ENCODE measurements at places on chromosomes 6 and 20.

DNA sequence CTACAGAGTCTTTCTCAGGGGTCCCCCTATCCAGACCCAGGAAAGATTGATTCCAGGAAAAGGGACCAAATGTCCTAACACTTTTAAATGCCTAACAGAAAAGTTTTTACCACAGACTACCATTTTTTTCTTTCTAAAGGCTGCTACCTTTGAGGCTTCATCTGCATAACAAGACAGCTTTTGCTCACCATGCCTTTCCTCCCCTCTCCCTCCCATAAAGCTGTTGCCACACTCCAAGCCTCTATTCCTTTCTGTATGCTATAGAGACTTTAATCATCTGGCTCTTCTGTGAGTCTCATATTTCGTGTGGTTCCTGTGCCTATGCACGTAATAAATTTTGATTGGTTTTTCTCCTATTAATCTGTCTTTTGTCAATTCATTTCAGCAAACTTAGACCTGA lies 26.0 kb upstream of the LIN28B start:
- no peak for DNase-seq

DNA sequence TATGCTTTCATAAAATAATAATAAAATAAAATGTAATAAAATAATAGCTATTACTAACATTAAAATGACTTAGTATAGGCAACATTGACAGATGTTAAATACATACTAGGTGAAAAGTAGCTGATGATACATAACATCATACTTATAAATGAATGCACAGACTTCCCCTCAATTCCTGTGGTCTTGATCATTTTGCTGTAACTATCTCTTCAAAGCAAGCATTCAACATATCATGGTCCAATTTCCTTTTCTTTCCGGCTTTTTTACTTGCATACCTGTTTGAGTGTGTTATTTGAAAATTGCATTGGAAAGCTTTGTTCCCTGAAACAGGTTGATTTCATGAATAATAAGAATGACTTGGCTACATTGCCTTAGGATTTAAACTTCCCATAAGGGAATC lies 309.3 kb downstream of the HDGFL1 start:
- no peak for DNase-seq

DNA sequence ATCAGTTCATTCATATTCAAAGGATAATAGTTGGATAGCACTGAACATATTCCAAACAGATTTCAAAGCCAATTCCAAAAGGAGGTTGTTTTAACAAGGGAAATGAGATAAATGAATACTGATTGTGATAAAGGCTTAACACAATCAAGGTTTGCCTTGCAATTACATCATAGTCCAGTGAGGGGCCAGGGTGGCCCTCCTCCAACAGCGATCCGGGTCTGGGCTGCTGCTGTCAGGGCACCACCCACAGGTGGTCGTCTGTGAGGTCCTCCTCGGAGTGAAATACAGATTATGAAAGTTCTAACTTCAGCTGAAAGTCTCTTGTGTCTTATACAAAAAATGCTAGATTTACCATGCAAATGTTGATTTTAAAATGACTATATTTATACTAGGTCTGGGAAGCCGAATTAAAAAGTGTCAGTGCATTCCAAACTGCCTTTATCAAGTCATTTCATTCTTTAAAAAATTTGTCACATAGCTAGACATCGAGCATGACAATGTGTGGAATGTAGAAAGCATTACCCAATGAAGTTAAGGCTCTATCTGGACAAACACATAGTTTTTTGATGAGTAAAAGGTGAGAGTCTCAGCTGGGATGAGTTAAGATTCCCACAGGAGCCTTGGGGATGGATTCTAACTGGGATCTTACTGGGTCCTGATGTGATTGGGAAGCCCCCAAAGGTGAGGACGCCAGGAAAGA lies 65.9 kb upstream of the SLC22A23 start:
- no peak for DNase-seq

- DNase-seq: no peak
Observed at GRCh38 chr6:30565772-30566171, 5.5 kb upstream of the ABCF1 start.

DNA sequence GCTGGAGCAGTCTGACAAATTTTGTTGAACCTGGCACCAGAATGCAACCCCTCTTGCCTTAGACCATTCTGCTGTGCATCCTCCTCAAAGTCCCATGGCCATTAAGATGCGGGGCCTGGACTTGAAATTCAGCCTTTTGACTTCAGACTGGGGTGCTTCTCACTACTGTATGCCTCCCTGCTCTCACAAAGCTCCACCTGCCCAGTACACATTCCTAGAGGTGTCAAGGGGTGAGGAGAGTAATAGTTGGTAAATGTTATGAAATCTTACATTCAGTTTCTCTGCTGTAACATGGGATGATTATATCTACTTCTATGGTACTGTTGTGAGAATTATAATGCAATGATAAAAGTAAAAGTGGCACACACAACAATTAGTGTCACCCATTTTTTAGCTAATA lies 70.8 kb downstream of the TULP4 start:
- no peak for DNase-seq

DNA sequence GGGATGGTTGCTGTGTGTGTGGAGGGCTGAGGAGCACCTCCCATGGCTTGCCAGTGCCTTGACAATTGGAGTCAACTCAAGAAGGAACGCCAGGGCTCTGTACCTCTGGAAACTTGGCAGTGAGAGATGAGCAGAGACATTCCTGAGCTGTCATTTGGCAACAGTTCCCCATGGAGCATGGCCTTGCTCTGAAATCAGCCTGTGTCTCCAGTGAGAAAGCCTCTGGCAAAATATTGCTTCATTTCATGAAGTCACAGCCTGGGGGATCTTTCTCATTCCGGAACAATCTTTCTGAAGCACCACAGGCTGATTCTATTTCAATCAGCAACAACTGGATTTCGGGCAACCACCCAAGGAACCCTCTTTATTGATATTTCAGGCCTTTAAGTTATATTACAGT lies 52.2 kb upstream of the FNDC1 start:
- DNase-seq: no peak

DNA sequence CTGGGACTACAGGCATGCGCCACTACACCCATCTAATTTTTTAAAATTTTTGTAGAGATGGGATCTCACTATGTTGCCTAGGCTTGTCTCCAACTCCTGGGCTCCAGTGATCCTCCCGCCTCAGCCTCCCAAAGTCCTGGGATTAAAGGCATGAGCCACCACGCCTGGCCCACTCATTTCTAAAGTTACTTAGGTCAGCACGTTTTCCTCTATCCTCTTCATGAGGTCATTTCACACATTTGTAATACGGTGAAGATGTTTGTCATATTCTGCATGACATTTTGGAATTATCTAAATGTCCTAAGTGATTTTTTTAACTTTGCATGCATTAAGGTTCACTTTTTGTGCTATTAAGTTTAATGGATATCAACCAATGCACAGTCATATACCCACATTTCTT lies 11.9 kb upstream of the SOX12 start:
- no peak for DNase-seq

GRCh38 chr6:132198896-132199295 lies 202.4 kb downstream of the MOXD1 start:
- no peak for DNase-seq

DNA sequence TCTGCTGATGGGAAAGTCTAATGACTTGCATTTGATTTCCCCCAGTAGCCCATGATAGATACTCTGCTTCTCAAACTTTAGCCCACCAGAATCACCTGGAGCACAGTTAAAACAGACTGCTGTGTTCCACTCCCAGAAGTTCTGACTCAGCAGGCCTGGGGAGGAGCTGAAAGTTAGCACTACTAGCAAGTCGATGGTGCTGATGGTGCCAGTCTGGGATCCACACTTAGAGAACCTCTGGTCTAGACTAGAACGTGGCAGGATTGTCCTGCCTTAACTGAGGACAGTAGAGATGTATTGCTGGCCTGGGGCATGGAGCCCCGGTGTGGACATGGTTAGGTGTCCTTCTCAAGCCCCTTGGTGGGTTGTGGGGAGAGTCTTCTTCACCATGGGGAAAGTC lies 8.7 kb downstream of the TOX2 start:
- no peak for DNase-seq

DNA sequence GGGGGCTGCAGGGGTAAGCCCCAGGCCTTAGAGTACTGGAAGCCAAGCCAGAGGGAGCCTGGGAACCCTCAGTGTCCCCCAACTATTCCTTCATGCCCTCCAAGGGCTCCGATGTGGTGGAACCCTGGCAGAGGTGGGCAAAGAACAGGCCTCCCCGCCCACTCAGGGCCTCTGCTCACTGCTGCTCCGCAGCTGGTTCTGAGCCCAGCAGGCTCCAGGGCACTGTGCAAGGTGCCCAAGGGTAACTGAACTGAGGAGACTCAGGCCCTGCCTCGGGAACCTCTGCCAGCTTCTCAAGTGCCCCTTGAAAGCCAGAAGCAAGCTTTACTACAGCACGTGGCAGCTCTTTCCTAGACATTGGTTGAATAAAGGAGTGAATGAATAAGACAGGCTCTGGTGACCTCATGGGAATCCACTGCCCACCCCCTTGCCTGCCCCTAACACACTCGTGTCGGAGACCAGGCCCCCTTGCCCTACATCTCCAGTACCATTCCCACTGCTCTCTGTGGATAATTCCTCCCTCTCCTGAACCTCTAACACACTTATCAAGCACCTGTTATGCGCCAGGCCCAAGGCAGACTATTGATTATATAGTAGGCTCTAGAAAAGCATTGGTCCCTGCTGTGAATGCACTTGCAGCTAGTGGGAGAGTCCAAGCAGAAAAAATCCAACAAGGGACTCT lies 55.0 kb downstream of the TOX2 start:
- DNase-seq: no peak

- DNase-seq: no peak
Observed at GRCh38 chr20:2108498-2108897, 6.9 kb downstream of the STK35 start.

DNA sequence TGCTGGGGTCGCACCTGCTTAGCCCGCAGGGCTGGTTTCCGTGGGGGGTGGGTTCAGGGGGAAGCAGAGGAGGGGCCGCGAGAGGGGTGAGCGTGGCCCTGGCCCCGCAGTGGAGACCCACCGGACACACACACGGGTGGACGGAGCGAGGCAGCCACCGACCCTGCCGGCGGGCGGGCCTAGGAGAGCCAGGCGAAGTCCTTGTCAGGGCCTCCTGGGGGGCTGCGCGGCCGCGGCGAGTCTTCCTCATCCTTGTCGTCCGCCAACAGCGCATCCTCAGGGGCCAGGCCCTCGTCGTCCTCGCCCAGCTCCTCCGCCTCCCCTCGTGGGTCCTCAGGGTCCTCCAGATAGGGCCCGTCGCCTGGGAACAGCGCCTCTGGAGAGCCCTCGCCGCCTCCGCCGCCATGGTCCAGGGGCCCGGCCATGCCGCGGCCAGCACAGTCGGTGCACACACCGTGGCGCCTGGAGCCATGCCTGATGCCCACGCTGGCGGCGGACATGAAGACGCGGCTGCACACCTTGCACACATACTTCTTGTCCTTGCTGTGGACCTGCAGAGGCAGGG lies 7.3 kb downstream of the SLC2A4RG start:
- DNase-seq: no peak

DNA sequence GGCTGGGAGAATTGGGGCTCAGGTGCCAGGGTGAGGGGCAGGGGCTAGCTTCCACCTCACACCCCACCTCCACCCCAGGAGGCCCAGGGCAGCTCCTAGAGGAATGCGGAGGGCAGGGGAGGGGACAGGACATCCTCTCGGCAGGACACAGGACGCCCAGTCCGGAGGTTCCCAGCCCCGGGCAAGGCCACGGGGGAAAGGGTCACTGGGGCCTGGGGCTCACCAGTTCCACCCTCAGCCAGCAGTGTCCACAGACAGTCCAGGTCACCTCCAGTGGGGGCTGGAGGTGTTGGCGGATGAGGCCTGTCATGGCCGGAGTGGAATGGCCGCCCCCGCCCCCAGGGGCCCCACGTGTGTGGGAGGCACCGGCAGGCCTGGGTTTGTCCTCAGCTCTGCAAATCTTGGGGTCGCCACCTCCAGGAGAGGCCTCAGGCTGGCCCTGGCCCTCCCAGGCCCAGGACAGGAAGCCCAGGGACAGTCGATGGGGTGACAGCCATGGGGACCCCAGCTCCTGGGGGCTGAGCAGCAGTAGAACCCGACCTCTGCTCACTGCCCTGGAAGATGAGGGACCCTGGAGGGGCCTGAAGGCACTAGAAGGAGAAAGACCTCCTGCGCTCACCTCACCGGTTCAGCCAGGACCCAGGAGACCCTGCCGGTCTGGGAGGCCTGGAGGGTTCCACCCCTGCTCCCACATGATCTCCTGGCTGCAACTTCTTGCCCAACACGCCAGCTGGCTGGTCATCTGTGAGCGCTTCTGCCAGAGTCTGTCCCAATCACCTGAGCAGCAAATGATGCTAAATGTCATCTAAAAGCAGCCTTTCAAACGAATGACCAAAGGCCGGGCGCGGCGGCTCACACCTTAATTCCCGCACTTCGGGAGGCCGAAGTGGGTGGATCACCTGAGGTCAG lies 13.0 kb upstream of the ABHD16B start:
- no peak for DNase-seq

GRCh38 chr6:35359744-35360348 lies 17.5 kb downstream of the PPARD start:
- no peak for DNase-seq

GRCh38 chr20:16106191-16106849 lies 466.9 kb downstream of the KIF16B start:
- no peak for DNase-seq

GRCh38 chr20:15895126-15895525 lies 678.1 kb downstream of the KIF16B start:
- no peak for DNase-seq

DNA sequence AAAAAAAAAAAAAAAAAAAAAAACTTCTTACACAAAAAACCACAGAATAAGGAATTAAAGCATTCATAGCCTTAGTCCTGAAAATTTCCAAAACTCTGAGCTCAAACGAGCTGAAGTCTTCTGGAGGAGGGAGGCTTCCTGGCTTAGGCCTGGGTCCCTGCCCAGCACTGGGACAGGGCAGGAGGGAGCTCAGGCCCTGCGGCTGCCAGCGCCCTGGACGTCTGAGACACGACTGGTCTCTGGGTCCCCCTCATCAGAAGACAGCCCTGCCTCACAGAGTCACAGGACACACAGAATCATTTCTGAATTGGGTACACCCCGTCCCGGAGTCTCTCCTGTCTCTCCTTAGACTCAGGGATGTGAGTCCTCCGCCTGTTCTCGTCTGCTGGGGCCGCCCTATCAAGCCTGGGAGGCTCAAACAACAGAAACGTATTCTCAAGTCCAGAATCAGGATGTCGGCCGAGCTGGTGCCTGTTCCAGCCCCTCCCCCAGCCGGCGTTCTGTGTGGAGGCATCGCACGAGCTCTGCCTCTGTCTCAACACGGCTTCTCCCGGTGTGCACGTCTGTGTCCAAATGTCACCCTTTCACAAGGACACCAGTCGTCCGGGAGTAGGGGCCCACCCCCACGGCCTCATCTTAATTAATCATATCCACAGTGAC lies 39.4 kb downstream of the ZBTB46 start:
- DNase-seq: no peak

DNA sequence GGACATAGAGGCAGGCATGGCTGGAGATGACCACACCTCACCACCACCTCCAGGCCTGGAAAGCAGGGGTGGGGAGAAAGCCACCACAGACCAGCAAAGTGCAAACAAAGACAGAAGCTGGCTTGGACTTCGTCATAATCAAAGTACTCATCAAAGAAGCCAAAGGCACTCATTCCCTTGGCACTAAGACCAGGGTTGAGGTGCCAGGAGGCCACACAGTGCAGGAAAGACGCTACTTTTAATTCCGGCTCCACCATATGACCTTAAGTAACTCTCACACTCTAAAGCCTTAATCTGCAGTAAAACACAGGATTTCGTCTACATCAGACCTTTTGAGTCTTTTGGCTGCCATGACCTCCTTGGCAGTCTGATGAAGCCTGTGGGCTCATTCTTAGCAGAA lies 123.1 kb downstream of the HIVEP2 start:
- no peak for DNase-seq
